RWPE2 (cell line): ENCODE measurements at places on chromosomes 4 and X.

GRCh38 chr4:147717878-147718277, 14.0 kb upstream of the ARHGAP10 start:
- no peak for DNase-seq

DNA sequence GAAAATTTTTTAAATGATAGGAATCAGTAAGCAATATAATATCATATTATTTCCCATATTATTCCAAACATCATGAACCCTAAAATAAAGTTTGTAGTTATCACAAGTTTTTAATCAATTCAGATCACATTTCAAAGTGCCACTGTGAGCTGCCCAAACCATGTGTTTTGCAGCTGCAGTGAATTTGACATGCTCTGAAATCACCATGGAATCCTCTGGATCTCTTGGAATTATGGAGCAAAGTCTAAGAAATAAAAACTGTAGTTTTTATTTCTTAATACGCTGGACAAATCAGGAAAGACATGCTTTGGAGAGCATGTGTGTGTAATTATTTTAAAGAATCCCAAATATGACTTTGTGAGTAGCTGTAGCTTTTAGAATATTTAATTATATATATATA, 262.7 kb downstream of the ANKRD50 start:
- no peak for DNase-seq

- no peak for DNase-seq
Measured at GRCh38 chr4:139940600-139940999, 213.4 kb downstream of the MAML3 start.

DNA sequence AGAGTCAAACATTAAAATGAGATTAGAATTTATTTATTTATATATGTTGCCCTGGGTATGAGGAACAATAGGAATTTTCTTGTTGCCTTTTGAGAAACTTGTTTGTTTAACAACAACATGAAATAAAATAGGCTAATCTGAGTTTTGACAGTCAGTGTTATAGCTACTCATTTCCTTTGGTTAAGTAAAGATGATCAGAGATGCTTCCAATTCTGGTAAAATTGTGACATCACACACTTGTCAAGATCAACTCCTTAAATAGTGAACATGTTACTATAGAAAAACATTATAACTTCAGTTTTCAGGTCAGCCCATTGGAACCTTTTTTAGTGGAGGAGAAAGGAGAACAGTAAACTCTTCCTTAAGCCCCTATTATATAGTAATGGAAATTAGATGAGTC, 136.1 kb downstream of the STIM2 start:
- no peak for DNase-seq

- no peak for DNase-seq
Measured at GRCh38 chrX:134711135-134711921, 53.1 kb upstream of the PLAC1 start.

DNA sequence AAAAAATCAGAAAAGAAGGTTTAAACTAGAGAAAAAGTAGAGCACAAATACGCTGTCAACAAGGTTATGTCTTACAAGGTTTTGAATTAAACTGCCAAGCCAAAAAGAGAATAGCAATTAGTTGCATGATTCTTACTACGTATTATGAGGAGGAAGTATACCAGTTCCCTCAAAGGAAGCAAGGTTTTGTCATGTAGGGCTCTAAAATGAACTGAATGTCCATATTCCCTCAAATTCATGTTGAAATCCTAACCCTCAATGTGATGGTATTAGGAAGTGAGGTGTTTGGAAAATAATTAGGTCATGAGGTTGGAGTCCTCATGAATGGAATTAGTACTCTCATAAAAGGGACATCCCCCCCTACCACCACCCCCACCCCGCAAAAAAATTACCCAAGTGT, 201.0 kb downstream of the FBXW7 start:
- no peak for DNase-seq

- DNase-seq: no peak
Measured at GRCh38 chr4:53508446-53508845, 82.8 kb downstream of the LNX1 start.
